ENCODE measurements at places on chromosomes 5 and 9. TPM values are rescaled to one million over a fixed set of nuclear protein-coding genes. Genes with fewer than 3 reads are reported as not detected.
A peak's percentile ranks its signal among the peaks of the same experiment; 100 is the strongest.

GRCh38 chr9:73152953-73153352 lies 1.3 kb downstream of the ANXA1 start:
- DNase-seq: no peak

FLT4 gene
- 0.55 TPM for total RNA-seq

DNA sequence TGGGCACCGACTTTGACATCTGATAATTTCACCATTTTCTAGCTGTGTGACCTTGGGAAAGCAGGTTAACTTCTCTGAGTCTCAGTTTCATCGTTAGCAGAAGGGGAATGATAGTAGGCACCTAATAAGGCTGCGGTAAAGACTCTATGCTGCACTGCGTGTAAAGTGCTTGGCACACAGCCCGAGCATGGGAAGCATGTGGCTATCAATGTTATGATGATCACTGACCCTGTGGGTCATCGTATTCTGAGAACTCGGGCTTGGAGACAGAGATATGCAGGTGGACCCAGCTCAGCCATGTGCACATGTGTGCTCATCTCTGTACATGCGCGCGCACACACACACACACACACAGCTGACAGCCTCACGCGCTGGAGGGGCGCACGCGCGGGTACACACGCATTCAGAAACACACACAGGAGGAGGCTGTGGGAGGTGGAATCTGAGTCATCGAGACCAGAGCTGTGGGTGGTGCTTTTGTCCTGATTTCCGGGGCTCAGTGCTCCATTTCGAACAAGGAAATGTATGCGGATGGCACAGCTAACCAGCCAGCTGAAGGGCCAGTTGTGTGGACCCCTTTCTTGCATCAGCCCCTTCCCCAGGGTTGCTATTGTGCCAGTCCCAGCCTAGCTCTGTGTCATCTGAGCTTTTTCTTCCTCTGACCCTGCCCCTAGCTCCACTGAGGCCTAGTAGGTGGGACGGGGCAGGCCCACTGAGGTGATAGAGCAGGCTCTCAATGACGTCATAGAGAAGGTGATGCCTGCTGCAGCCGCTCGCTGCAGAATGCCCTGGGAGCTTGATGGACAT lies 11.1 kb upstream of the ARAP3 start:
- no peak for DNase-seq

GRCh38 chr9:4678679-4679267 lies 596 bp upstream of the CDC37L1 start:
- DNase-seq: peak; percentile 53

CDX1 gene
- not detected for total RNA-seq

GRCh38 chr9:70427161-70427945 lies 12.9 kb upstream of the KLF9 start:
- no peak for DNase-seq

DNA sequence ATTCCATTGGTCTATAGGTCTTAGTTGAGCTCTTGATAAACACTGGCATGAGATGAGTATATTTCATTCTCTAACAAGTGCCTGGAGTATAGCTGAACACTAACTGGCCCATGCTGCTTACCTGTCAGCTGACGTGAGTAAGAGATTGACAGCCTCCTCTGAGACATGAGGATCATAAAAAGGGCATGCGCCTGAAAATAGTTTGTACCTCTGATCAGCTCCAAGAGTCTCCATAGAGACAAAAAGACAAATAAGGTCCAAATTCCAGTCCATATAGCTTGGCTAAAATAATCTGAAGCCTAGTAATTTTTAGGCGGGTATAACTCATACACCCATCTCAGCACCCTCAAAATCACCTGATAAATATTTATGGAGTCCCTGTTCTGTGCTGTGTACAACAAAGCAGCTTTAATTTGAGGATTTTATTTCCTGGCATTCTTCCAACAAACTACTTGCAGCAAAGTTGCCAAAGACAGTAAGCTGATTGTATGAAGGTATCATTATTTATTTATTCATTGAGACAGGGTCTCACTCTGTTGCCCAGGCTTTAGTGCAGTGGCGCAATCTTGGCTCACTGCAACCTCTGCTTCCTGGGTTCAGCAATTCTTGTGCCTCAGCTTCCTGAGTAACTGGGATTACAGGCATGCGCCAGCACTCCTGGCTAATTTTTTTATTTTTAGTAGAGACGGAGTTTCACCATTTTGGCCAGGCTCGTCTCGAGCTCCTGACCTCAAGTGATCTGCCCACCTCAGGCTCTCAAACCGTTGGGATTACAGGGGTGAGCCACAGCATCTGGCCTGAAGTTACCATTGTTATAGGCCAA lies 16.2 kb upstream of the FSD1L start:
- DNase-seq: no peak

DNA sequence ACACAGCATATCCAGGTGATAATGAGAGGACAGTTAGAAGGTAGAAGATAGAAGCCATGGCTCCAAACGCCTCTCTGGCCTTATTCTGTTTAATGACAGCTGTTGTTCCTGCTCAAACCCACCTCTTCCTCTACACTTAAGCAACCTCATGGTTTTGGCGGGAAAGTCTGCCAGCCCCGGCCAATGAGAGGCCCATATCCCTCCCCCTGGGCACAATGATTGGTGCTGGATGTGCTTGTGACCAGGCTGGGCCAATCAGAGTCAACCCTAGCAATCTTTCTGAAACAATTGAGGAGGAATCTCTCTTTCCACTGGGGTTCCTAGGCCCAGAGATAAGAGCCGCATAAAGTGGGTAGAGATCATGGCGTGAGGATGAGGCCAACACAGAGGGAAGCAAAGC lies 4.8 kb upstream of the GFI1B start:
- no peak for DNase-seq

GRCh38 chr5:73300337-73301207 lies 127.6 kb downstream of the TMEM174 start:
- no peak for DNase-seq

DNA sequence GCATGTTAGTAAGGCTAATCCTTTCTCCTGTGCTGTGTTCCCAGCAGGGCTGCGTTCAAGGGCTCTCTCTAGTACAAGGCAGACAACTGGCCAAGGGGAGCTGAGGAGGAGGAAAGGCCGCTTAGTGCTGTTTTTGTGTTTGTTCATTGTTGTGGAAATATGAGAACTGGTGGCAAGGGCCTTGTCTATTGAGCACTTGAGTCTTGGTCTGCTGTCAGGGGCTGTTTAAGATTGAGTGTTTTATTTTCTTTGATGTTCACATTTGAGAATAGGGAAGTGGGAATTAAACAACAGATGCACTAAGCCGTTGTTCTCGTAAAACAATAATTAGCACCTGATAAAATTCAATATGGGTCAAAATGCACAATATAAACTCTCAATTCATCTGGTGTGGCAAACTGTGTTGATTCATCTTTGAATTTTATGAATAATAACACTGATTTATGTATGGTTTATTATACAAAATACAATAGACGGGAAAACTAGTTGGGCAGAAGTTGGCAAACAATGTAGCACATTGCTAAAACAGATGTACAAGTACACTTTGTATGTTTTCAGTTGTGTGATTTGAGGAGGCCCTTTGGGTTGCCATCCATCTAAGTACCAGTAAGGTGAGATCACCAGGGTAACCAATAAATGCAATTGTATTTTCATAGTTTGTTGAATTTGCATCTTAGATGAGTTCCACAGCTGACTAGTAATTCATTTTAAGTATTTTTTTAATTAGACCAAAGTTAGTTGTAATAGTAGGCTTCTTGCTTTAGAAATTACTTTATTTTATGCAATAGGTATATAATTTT lies 97.6 kb upstream of the GRHPR start:
- no peak for DNase-seq

DRD1 gene
- total RNA-seq: not detected

AFAP1L1 gene
- 21.9 TPM for total RNA-seq

GRCh38 chr5:82358457-82358856 lies 80.3 kb upstream of the RPS23 start:
- DNase-seq: peak; percentile 83

DNA sequence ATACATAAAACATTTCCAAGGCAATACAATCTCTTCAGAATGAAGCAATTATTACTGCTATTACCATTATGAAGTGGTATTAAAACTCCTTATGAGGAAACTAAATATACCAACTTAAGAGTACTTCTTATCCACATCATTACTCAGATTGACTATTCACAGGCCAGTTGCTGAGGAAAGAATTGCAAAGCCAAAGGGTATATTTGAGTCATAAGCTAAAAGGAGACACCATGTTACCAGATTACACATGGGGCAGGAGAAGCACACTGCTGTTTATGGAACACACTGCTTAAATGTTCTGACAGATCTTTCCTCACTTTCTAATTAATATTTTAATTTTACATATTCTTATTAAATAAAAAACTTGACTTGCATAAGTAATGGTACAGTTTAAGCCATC lies 1726.4 kb upstream of the NUDT12 start:
- DNase-seq: no peak

HBEGF gene
- total RNA-seq: 52.8 TPM

DNA sequence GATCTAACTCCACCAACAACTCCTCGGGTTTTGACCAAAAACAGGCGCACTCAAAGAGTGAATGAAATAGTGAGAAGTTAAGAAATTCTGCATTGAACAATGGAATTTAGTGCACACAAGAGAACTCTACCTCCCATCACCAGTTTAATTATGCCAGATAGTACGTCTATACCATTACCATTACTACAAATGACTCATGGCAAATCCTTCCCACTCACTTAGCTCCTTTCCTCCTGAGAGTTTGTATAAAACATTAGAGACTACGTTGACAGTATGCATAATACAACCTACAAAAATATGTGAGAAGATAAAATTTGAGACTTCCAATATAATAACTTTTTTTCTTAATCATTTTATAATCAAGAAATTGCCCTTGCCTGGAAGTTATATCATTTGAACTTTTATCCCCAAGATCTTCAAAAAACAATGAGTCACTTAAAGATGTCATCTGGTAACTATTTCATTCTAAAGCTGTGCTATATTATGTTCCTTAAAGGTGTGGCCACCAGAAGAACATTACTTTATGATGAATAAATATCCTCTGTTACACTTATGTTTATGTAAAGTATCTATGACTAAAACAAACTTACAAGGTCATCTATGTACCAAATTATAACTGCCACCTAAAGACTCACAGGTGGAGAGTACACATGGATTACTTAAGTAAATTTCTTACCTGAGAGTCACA lies 297.9 kb upstream of the PTGER4 start:
- DNase-seq: peak; percentile 49

GRCh38 chr5:62450259-62450658 lies 37.7 kb downstream of the IPO11 start:
- no peak for DNase-seq

FAM193B gene
- 7.3 TPM for total RNA-seq

SPINK4 gene
- total RNA-seq: not detected

DNA sequence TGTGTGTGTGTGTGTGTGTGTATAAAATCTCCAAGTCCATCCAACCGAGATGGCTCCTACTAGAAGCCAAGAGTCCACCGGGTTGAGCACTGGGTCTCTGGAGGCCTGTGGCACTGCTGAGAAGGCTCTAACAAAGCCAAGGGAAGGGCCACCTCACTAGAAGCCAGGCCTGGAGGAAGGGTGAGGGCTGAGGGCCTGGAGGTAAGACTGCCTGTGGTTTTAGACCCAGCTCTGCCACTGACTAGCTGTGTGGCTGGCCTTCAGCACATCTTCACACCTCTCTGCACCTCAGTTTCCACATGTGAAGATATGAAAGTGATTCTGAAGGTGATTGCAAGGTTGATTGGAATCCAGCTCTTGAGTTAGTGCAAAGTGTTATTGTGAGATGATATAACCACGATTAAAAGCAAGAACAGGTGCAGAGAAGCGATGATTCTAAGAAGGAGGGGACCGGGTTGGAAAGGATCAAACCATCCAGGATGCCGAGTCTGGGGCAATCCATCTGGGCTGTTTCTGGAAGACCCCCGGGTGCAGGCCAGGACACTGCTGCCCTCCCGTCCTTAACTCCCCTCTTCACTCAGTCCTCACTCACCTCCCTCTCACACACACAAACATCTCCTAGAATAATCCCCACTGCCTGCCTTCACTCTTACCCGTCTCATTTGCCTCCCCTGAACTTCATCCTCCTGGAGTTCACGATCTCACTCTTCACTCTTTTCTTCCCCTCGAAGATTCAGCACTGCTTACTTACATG lies 2.3 kb downstream of the IL4 start:
- DNase-seq: no peak

DNA sequence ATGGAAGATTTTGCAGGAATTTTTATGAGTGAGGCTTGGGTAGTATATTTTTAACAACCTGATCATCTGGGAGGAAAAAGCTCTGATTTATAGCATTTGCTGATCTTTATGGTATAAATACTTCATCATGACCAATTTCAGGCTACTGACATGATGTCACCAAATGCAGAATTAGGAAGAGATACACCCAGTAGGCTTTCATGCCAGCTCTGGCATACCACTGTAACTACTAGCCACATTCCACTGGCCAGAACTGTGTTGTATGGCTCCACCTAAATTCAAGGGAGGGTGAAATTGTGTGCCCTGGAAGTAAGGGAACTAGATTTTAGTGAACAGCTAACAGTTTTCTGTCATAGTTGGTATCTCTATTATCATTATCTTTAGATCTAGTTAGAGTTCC lies 17.6 kb downstream of the AP3S1 start:
- no peak for DNase-seq

DNA sequence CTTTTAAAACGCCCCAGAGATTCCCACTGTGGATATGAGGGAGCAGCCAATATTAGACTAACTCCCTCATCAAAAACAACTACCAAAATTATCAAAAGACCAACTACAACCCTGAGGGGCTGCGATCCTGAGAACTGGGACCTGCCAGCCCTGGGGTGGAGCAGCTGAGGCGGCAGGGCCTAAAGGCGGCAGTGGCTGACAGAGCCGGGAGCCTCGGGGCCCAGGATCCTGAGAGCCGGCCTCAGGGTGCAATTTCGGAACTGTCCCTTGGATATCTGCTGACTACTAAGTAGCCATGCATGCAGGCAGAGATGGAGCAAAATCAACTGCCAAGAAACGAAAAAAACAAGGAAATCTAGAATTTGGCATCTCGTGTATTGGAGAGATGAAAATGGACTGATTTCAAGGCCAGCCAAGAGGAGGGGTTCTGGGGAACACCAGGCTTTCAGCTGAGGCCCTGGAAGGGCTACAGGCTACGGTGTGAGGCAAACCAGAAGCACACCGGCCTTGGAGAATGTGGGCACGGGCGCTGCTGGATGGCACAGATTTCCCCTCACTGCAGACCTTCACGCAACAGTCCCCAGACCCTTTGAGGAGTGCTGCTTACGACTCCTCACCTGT lies 63.6 kb upstream of the UBAC1 start:
- DNase-seq: no peak

- no peak for DNase-seq
These were observed 167.8 kb downstream of the COL23A1 start for GRCh38 chr5:178422400-178422775.

GRCh38 chr9:110886832-110887231 lies 151.4 kb downstream of the LPAR1 start:
- peak; percentile 65 for DNase-seq

DNA sequence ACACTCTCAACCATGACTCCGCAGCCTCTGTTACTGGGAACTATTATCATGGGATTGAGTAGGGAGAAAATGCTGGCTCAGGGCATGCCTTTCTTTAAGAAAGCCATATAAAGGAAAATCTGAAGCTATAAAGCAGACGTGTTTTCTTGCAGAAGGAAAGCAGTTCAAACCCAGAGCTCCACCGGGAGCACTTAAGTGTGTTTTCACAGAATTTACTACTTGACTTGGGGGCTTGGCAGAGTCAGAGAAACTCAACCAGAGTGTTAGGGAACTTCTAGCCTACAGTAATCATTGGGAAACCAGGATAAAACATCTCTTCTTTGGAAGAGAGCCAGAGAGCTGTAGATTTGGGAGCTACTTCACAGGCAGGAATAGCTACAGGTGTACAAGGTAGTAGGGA lies 283.4 kb upstream of the ADRA1B start:
- DNase-seq: no peak

RNF208 gene
- total RNA-seq: not detected

Measured in renal cortical epithelial cell (primary cell).